ENCODE measurements at places on chromosomes 4 and X.

DNA sequence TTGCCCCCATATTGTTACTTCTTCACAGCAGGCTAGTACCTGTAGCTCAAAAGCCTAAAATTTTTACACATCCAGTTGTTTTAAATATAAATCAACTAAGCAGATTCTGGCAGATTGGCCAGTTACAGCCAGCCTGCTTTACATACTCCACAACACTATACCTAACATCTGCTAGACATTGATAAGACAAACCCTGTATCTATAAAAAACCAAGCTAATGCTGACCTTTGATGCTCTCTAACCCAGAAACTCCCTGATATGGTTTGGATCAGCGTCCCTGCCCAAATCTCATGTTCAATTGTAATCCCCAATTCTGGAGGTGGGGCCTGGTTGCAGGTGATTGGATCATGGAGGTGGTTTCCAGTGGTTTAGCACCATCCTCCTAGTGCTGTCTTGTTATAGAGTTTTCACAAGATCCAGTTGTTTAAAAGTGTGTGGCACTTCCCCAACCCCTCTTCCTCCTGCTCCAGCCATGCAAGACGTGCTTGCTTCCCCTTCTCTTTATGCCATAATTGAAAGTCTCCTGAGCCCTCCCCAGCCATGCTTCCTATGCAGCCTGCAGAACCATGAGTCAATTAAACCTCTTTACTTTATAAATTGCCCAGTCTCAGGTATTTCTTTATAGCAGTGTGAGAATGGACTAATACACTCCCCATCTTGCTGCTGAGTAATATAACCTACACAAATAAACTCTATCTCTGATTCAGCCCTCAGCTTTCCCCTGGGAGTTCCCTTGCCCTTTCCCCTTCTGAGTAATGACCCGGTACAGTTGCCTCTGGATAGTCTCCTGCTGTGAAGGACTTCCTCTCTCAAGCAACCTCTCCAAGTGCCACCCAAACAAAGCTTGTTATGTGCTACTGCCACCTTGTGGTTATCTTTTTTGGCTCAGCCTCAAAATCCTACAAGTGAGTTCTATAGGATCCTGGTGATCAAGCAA lies 39.6 kb downstream of the ZCCHC13 start:
- DNase-seq: peak; percentile 76

DNA sequence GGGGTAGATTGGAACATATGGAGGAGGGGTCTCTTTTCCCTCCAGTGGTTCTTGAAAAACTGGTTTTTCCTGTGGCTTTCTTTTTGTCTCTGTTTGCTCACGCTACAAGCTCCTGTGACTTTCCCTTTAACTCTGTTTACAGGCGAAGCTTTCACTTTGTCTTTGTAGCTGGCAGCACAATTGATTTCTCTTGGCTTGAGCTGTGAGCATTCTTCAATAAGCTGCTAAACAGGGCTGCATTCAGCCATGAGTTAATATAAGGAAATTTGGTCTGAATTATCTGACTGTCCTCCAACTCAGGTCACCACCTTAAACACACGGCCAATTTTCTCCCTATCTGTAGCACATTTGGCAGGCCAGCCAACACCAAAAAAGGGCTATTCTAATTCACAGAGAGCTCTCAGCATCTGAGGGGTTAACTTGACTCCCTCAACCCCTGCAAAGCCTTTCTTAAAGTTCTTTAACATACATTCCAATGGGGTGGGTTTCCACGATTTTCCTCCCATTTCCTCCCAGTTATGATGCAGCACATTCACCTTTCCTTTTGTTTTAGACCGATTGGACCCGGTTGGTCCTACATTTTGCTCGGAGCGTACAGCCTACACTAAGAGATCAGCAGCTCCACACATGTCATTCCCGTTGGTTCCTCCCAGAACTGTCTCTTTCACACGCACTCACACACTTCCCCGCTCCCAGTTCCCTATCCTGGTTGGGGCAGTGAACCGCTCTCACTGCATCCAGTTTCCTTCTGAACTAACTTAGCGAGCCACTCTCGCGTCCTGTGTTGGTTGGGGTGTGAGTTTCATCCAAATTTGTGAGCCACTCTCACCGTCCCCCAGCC lies 45.4 kb downstream of the UGT2A3 start:
- DNase-seq: peak; percentile 17

- no peak for DNase-seq
Observed at GRCh38 chr4:181661923-181662322, 581.3 kb upstream of the TENM3 start.

- DNase-seq: no peak
Observed at GRCh38 chr4:6655924-6656323, 15.4 kb downstream of the MRFAP1 start.

GRCh38 chr4:21900211-21900610 lies 48.4 kb downstream of the KCNIP4 start:
- no peak for DNase-seq

GRCh38 chr4:90174621-90175023 lies 47.4 kb downstream of the CCSER1 start:
- no peak for DNase-seq

DNA sequence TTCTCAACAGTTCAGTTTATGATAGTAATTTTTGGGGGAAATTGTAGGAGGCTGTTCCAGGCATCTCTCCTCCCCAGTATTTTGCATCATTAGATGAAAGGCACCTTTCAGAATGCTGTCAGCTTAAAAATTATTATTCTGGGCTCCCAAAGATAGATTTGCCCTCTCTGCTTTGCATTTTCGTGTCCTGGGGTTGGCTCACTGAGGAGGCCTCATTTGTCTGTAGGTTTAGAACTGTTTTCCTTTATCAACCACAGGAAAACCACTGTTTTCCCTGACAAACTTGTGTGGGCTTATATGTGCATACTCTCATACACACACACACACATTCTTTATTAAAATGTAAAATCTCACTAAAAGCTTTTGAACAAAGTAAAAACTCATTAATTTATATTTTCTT lies 197.2 kb upstream of the VCX3A start:
- no peak for DNase-seq

- DNase-seq: peak; percentile 36
Observed at GRCh38 chr4:154807042-154807630, 26.1 kb downstream of the RBM46 start.

GRCh38 chr4:185341841-185342240 lies 53.9 kb downstream of the LRP2BP start:
- no peak for DNase-seq

- no peak for DNase-seq
Observed at GRCh38 chrX:91279479-91279878, 155.2 kb upstream of the PABPC5 start.

DNA sequence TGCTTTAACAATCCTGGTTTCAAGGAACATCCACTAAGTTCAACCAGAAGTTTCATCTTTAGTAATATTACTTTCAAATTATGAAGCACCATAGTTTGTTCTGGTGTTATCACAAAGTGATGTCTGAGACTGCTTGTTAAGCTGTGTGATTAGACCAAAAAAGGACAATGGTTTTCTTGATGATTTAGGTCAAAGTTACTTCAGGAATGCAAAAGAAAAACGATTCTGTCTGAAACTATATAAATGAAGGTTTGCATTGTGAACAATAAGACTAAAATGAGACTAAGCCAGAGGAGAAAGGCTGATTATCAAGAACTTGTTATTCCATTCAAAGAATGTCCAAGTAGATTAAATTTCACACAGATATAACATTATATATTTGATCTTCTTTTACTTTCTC lies 122.4 kb upstream of the ETNPPL start:
- DNase-seq: peak; percentile 54

- no peak for DNase-seq
Observed at GRCh38 chrX:119756926-119757635, 1.3 kb upstream of the SOWAHD start.

DNA sequence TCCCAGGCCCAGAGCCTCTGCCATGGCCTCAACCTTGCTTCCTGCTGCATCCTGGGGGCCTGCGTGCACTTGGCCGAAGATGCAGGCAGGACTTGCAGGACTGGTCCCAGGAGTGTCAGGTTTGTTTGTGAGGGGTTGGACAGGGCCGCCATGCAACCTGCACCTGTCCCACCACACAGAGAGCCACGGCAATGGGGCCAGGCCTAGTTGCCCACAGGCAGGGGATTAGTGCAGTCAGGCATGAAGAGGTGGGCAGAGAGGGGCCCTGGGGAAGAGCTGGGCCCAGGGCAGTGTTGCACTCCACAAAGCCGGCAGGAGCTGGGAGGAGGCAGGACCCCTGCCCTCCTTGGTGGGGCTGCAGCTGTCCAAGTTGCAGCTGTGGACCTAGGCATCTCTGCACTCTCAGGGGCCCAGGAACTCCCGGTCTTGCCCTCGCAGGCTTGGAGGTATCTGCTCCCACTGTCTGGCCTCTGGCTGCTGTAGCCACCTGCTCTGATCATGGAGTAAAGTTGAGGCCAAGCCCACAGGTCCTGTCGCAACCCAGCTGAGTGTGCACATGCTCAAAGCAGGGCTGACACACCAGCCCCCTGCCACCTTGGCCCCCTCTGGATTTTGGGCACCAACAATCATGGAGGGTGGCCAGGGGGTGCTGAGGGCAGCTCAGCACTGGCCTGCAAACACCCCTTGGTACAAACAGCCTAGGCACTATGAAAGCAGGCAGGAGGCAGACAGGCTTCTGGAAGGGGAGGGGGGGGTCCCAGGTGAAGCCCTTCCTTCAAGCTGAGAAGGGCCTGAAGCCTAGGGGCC lies 190.4 kb upstream of the PCDH10 start:
- DNase-seq: no peak

DNA sequence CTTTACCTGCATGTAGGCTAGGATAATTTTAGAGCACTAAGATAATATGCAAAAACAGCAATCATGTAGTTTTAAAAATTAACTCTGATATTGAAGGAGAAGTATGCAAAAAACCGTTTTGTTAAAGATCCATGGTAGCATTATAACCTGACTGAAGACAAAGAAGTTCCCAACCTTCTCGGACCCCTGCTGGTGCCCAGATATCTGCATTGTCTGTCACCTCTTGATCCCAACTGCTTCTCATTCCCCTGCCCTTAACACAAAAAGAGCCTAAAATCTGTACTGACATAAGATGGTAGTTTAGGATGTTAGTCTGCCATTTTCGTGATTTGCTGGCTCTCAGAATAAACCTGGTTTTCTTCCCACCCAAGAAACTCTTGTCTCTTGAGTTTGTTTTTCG lies 61.5 kb upstream of the UCP1 start:
- DNase-seq: no peak

DNA sequence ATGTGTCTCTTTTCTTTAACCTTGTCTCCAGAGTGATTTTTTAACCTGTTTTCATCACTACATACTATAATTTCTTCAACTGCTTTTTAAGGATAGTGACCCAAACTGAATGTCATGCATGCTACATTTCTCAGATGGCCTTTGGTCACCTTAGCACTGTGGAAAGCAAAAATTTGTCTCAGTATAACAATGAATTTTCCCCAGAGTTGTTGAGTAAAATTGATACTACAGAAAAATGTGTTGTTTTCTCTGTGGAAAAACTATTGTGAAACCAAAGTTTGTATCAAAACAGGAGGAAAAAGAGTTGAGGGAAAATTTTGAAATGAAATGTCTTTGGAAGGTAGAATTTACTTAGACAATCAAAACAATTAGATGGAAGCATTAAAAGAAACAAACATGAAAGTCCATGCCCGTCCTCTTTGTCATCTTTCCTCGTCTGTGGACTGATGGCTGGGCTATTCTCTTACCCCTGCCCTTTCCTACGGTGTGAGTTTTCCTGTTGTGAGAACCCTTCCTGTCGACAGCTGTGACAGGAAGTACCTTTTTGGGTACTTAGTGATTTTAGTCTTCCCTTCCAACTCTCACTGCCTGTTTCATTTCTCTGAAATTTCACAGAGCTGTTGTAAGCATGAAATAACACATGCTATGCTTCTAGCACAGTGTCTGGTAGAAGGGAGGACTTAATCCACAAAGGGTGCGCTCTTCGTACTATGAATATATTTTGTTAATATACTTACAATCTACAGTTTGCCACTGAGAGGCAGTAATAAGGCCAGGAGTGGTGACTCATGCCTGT lies 50.8 kb downstream of the LRP2BP start:
- DNase-seq: no peak

GRCh38 chr4:77177199-77177598 lies 20.2 kb downstream of the CCNG2 start:
- no peak for DNase-seq

DNA sequence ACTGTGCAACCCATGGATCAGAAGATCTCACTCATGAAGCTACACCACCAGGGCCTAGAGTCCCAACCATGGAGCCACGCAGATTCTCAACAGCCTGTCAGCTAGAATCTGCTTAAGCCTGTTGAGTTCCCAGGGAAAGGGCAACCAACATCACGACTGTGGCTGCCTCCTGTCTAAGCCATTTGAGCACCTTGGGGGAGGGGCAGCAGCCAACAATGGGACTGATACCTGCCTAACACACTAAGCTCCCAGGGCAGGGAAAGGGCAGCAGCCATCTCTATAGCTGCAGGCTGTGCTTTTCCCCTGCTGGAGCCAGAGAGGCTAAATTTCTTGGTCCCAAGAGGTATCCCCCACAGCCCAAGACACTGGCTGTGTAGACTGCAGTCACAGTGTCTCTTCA lies 96.5 kb upstream of the TCEAL2 start:
- no peak for DNase-seq

DNA sequence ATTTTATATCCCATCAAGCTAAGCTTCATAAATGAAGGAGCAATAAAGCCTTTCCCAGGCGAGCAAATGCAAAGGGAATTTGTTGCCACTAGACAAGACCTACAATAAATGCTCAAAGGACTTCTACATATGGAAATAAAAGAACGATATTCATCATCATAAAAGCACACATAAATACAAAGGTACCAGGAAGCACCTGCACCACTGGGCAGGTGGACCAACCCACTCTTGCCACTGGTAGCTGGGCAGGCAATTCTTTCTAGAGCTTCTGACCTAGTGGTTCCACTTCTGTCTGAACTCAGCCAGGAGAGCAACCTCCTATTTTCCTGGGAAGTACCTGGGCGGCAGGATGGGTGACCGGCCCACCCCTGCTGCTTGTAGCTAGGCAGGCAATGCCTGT lies 237.2 kb upstream of the ITM2A start:
- DNase-seq: no peak

GRCh38 chr4:139933541-139933940 lies 220.4 kb downstream of the MAML3 start:
- DNase-seq: no peak

- DNase-seq: no peak
Observed at GRCh38 chr4:81896936-81897335, 425.2 kb upstream of the RASGEF1B start.

GRCh38 chr4:171928336-171928735 lies 115.1 kb downstream of the GALNTL6 start:
- DNase-seq: peak; percentile 14
